OCI-M1 (cell line): ENCODE measurements at places on chromosomes 7 and 10.
A peak's percentile ranks its signal among the peaks of the same experiment; 100 is the strongest.

DNA sequence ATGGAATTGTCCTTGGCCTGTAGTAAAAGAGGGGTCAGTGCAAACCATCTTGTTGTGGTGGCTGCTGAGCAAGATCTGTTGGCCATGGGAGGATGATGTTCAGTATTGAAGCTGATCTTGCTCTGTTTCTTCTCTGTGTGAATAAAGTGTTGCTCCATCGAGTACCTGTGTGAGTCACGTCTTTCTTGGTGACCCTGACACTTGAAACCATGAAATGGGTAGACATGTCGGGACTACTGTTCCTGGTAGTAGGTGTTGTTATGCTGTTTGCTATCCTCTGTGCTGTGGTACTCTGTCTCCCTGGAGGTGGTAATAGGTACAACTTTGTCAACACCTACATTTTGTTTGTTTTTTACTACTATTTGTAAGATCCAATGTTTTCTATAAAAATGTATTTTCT, 330.6 kb downstream of the MDFIC start:
- DNase-seq: no peak

DNA sequence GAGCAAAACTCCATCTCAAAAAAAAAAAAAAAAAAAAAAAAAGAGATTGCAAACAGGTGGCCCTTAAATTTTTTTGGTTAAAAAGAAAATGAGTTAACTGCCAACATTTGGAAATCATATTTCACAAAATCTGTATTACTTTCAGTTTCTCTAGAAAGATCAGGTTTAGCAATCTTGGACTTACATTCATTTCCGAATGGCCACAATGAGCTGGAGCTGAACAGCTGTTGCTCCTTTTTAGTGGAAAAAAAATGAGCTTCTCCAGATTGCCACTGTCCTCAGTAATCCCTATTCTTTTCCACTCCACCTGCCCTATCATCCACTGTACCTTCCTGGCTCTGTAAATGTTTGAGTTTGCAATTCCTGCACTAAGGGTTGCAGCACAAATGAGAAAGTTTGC, 43.6 kb downstream of the RAB11FIP2 start:
- peak; percentile 35 for DNase-seq

DNA sequence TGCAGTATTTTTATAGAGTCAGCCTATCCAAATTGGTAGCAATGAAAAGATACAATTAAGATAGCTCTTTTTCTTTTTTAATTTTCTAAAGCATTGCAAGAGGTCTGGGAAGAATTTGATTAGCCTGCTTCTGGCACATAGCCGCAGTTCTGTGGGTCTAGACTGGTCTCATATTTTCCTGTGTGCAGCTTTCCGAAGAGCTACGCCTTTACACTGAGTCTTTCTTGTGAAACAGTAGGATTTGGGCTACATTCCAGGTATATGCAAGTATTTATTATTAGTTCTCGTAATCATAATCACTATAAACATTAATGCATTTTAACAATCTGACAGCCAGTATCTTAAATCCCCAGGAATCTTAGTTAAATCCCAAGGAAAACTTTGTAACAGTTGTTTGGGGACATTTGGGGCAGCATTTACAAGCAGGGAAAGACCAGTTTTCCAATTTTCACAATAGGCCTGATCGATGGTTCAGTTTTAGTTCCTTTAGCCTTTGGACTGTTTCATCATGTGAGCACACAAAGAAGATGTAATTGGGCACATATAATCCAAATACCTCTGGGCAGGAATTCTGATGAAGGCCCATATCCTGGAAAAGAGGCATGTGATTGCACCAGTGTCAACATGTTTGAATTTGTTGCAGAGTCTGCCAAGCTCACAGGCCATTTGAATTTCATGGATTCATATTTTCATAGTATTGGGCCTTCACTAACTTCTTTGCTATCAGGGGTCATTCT, 287.3 kb downstream of the INHBA start:
- DNase-seq: no peak

DNA sequence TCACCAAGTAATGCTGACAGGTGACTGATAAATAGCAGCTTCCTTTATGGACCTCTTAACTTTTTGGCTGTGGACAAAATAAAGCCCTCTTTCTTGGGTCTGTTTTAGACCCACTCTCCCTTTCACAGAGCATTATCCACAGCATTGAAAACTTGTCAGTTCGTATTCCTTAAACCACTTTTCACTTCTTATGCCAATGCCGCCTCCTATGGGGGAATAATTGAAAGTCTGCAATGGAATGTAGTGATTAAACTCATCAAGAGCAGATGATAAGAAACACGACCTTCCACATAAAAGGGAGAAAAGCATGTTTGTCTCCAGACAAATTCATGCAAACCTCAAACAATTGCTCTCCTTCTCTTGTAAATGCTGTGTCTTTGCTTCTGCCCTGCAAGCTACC, 153.4 kb downstream of the SORCS1 start:
- DNase-seq: peak; percentile 44

GRCh38 chr7:19915596-19915995, 142.2 kb upstream of the TMEM196 start:
- no peak for DNase-seq
